ENCODE measurements at places on chromosomes 12 and 14.

GRCh38 chr14:89493877-89494634 lies 77.0 kb upstream of the FOXN3 start:
- no peak for DNase-seq

- DNase-seq: no peak
Measured at GRCh38 chr12:47776471-47777143, 3.6 kb downstream of the SLC48A1 start.

GRCh38 chr12:112164011-112164660 lies 38.8 kb downstream of the TRAFD1 start:
- no peak for DNase-seq

DNA sequence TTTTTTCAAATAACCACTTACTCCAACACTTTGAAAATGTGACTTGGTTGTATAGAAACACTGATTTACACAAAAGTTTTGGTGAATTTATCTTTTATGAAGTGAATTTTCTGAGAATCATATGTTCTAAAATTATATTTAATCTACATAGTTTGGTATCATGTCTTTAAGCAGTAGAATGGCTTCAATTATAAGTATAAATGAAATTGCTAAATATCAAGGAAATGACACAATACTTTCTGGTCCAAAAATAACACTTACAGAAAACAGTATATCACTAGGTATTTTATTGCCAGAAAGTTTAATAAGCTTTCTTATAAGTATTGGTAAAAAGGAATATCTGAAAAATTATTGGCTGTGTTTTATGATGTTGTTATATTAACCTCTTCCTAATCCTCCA lies 90.9 kb downstream of the SRGAP1 start:
- DNase-seq: no peak

- DNase-seq: no peak
Measured at GRCh38 chr12:22527999-22528398, 16.3 kb downstream of the C2CD5 start.

- DNase-seq: no peak
Measured at GRCh38 chr12:42546709-42547108, 42.8 kb downstream of the PRICKLE1 start.

- DNase-seq: no peak
Measured at GRCh38 chr12:94898388-94898787, 105.1 kb downstream of the NDUFA12 start.

DNA sequence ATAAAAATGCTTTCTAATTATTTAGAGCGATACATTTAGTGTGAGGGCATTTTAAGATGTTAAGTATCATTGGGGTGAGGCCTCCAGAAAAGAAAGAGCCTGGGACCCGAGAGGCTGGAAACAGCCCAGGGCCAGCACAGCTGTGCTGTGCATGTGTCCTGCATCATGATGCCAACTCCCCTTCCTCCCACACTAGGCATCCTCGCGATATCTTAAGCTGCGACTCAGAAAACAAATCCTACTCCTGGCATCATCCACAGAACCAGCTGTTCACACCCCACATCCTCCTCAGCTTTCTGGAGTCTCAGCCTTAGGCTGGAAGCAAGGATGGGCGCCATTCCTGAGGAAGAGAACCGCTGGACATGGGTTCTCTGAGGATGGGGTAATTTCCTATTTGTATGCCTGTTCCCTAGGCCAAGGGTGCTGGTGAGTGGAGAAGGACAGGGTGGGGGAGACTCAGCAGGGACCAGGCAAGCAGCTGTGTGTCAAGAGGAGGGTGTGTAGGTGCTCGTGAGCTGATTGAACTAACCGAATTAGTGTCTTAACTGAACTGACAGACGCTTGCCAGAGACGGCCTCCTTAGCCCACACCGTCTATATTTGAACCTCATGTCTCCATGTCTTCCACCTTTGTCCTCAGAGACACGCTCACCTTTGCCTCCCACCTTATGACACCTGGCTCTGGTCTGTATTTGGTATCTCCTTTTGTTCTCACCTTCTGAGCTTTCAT lies 15.6 kb upstream of the MCRS1 start:
- DNase-seq: peak; percentile 68

DNA sequence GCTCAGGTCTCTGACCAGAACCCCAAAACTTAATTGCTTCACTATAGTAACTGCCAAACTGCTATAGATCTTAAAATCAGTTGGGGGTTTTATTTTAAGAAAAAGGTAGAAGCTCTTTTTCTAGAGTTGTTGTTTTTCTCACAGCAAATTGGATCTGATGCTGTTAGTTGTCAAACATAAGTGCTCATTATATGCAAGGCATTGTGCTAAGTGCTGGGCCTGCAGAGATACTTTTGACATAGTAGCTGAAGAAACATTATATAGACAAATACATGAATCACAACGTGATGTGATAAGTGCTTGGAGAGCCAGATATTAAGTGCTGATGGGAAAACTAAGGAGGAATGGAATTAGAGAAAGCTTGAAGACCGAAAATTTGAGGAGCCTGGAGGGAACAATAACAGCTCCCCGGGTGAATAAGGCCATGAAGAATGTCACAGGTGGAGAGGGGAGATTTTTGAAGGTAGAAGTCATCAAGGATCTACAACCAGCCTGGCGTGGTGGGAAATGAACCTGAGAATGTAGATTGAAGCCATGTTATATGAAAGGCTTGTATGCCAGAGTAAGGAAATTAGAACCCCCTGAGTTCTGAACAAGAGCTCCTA lies 126.5 kb downstream of the DYRK2 start:
- no peak for DNase-seq

- DNase-seq: no peak
Measured at GRCh38 chr14:58718226-58719205, 80.8 kb downstream of the DACT1 start.

Measured in femur (tissue), 1 donor.